ENCODE measurements at places on chromosomes 1 and 21.

DNA sequence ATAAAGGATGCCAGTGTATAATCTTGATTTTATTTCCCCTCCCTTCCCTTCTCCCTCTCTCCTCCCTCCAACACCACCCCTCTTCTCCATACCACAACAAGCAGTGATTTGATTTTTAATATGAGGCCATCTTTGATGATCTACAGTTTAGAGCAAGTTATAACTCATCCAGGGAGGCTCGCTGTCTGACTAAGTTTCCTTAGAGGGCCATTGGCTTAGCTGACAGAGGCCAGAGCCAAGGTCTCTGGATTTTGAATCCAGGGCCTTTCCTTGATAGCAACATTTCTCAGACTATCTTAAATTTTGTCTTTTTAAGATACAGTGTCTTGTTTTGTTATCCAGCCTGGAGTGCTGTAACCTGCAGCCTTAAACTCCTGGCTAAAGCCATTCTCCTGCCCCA is 431.0 kb upstream of the USP24 start:
- no peak for DNase-seq

DNA sequence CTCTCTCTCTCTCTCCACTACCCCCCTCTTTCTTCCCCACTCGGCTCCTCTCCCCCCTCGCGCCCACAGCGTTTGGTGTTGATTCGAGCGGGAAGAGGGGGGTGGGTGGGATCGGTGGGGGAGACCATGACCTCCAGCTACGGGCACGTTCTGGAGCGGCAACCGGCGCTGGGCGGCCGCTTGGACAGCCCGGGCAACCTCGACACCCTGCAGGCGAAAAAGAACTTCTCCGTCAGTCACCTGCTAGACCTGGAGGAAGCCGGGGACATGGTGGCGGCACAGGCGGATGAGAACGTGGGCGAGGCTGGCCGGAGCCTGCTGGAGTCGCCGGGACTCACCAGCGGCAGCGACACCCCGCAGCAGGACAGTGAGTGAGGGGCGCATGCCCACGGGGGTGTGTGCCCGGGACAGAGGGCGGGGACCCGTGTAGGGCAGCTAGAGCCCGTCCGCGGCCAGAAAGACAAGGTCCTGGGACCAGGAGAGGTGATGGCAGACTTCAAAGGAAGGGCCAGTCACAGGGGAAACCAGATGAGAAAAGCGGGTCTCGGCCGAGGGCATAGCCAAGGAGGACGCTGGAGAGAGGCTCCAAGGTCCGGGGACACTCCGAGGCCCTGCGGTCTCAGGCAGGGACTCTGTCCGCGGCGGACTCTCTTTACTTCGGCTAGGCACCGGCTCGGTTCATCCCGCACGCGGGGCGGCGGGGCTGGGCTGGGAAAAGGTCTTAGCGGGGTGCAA is at the start of gene PRRX1:
Gene PRRX1 (plus strand): TSS at position 39 of the 735 bp plus-strand sequence. CDS start 88 bp downstream, at position 127.
- DNase-seq = no peak

DNA sequence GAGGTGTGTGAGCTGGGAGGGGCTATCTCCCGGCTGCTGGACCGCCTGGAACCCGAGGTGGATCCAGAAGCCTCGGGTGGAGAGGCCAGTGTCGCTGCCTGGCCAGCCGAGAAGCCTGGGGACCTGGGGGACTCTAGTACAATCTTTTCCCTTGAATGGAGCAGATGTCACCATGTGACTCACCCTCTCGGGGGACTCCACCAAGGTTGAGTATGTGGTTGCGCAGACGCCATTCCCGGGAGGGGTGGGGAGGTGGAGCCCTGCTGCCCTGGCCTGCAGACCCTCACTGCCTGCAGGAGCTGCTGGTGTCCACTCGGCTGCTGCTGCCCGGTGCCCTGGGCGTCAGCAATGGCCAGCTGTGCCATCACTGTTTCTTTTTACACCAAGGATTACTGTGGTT is 40.3 kb downstream of the TP73 start:
- no peak for DNase-seq

- DNase-seq = no peak
These were observed 300.0 kb upstream of the VAMP3 start for GRCh38 chr1:7470904-7471638.

DNA sequence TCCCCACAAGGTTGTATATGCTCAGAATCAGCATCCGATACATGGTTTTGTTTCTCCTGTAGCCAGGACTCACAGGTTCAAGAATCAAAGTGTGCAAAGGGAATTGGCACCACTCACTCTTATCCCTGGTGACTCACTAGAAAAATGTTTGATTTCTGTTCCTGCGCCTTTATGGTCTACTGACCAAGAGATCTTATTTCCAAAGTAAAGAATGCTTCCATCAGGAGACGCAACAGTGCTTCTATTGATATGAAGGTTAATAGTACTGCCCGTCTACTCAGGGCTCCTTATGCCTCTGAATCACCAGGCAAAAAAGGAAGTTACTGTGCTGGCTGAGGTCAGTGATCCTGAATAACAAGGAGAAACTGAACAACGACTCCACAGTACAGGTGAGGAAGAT is 1392.0 kb upstream of the PRMT6 start:
- DNase-seq = no peak

Data from urinary bladder (tissue), 4 donors.